Stimulated activated CD4-positive, alpha-beta T cell treated with anti-CD3 and anti-CD28 coated beads, TNF-alpha, amount 100 ng/mL, for 4 hours (primary cell): ENCODE measurements at places on chromosomes 5 and 9.

GRCh38 chr5:75435096-75435495, 76.3 kb downstream of the CERT1 start:
- no peak for DNase-seq

DNA sequence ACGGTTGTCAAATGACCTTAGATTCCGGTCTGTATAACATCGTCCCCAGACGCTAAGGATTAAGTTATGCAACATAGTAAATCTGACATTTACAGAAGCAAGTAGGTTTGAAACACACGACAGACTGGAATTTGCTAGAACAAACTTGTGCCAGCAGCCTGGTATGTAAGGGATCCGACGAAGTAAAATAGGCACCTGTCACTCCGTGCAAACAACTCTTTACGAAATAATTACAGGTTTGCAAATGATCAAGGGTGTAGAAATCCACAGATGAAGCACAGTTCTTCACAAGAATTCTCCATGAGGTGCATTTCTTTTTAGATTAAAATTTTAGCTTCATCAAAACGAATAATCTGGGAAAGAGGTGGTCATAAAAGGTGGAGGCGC, 508 bp downstream of the MOCS2 start:
- DNase-seq, result no peak

GRCh38 chr5:96377167-96377566, 55.9 kb downstream of the PCSK1 start:
- DNase-seq, result no peak

DNA sequence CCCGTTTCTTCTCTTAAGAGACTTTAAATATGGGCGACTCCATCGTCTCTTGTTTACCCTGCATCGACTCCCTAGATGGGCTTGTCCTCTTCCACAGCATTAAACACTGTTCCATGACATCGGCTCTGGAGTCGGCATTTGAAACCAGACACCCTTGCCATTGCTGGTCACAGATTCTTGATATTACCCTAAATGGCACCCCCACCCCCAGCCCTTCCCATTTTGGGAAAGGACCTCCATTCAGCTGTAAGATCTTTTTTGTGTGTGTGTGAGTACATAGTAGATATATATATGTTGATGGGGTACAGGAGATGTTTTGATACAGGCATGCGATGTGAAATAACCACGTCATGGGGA, 51.1 kb upstream of the SH3PXD2B start:
- no peak for DNase-seq

GRCh38 chr5:149500922-149501582, 50.2 kb downstream of the CSNK1A1 start:
- DNase-seq, result no peak

DNA sequence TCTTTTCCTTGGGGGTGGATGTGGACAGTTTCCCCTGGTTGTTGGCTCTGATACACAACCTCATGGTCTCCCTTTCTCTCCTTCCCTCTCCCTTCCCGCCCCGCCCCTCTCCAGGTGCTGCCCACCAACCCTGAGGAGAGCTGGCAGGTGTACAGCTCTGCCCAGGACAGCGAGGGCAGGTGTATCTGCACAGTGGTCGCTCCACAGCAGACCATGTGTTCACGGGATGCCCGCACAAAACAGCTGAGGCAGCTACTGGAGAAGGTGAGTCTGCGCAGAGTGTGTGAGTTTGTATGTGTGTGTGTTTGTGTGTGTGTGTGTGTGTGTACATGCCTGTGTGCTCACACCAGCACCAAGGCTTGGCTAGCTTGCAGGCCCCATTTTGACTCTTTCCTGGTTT, 2.6 kb downstream of the OLFM1 start:
- no peak for DNase-seq

DNA sequence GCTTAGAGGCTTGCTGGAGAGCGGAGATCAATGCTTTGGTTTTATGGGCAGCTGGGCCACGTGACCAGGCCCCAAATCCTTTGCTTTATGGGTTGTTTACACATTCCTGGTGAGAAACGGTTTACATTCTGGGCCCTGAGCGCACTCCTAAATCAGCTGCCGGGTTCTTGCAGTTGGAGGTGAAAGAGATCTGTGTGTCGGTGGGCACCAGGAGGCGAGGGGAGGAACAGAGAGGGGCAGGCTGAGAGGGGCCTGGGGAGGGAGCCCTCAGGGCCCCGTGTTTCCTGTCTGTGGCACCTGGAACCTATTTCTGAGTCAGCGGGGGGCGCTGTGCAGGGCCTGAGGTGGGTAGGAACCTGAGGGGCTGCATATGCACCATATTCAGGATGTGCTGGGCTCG, 63.5 kb upstream of the HAND1 start:
- no peak for DNase-seq

DNA sequence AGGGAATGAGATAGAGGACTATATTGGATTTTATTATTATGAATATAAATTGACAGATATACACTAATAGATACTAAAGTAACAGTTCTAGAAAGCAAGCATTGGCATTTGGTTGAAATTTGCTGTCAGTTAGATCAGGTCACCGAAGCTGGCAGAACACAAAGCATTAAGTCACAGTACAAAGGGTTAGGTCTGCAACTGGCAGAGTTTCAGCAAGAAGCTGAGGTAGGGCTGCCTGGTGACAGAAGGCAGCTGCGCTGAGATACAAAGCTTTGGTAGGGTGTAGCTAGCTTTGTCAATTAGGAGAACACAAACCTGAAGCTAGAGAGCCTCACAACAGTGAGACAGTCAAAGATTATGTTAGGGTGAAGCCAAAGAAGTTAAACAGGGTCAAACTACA, 6.3 kb upstream of the CSNK1G3 start:
- DNase-seq, result no peak

- no peak for DNase-seq
These were observed 270.2 kb upstream of the DAPK1 start for GRCh38 chr9:87227456-87227855.

DNA sequence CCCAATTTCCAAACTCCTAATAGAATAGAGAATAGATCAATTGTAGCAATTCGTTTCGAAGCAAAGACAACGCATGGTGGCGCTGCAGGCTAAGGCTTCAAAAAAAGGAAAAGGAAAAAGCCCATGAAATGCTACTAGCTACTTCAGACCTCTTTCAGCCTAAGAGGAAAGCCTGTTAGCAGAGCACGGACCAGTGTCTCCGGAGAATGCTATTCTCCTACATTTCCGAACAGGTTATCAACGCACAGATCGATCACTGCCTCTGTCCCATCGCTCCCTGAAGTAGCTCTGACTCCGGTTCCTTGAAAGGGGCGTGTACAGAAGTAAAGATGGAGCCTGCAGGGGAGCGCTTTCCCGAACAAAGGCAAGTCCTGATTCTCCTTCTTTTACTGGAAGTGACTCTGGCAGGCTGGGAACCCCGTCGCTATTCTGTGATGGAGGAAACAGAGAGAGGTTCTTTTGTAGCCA, at the start of gene PCDHB15:
Gene PCDHB15 (plus strand): TSS at position 146 of the 468 bp plus-strand sequence. CDS start 184 bp downstream, at position 330.
- no peak for DNase-seq

GRCh38 chr5:31537851-31538250, 5.8 kb downstream of the C5orf22 start:
- DNase-seq, result no peak

- no peak for DNase-seq
These were observed 107.2 kb upstream of the DHFR start for GRCh38 chr5:80761966-80762365.

- DNase-seq, result no peak
These were observed 250.9 kb downstream of the CD180 start for GRCh38 chr5:66945389-66946349.

GRCh38 chr5:129243039-129243438, 148.5 kb downstream of the ISOC1 start:
- no peak for DNase-seq

- no peak for DNase-seq
These were observed 48.2 kb downstream of the ADAMTS12 start for GRCh38 chr5:33843579-33843978.

GRCh38 chr5:139574641-139575312, 13.6 kb downstream of the UBE2D2 start:
- DNase-seq, result no peak

GRCh38 chr9:123406691-123407216, 50.8 kb downstream of the CRB2 start:
- no peak for DNase-seq

- DNase-seq, result no peak
These were observed 10.3 kb upstream of the GLE1 start for GRCh38 chr9:128494108-128494745.

DNA sequence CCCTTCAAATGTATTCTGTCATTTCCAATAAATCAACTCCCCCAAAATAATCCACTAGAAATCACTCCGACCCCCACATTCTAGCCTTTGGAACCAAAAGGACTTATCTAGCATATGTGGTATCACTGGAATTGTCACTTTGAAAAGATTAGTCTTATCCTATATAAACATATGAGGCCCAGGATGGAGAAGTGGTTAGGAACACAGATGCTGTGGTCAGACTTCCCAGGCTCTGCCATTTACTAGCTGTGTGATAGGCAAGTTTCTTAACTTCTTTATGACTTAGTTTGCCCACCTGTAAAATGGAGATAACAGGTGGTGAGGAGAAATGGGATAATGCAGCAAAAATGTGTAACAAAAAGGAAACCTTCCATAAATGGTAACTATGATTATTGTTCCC, 62.0 kb upstream of the GLRX start:
- DNase-seq, result no peak

DNA sequence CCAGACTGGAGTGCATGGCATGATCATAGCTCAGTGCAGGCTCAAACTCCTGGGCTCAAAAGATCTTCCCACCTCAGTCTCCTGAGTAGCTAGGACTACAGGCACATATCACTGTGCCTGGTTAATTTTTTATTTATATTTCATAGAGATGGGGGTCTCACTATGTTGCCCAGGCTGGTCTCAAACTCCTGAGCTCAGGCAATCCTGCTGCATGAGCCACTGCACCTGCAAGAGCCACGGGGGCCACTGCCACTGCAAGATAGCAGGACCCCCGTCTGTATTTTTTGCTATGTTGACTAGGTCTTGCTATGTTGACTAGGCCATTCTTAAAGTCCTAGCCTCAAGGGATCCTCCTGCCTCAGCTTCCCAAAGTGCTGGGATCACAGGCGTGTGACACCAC, 6.5 kb downstream of the CYSTM1 start:
- no peak for DNase-seq

DNA sequence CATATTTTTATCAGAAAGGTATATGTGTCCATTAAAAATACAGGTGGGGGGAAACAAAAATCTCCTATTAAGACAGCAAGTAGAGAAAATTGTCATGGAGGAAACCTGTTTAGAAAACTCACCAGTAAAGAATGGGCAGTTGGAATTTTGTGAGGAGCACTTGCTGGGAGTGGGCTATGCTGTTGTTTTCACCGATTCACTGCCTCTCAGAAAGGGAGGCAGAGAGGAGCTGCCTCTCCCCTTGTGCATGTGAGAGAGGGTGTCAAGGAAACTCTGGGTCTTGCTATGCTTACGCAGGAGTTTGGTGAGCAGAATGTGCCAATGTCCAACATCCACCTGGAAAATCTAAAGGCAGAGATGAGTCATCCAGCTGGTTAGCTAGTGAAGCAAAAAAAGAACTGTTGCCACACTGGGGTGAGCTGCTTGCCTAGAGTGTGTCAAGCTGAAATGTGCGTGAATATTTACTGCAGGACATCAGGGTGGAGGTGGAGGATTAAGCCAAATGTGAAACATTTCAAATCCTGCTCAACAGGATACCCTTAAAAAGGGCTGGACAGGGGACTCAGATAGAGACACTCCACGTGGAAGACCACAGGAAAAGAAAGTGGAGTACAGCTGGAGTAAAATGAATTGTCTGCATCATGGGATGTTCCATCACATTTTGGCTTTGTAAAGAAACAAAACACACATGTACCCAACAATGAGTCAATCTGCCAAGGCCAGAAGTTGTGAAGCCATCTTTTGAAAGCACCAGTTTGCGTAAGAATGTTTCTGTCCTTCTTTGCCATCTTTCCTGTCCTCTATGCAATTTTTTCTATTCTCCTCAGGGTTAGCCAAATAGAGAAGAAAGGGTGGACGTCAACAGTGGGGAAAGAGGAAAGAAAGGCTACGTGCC, 449.7 kb upstream of the MPDZ start:
- no peak for DNase-seq

- no peak for DNase-seq
These were observed 65.5 kb downstream of the INSYN2B start for GRCh38 chr5:169914766-169915165.

DNA sequence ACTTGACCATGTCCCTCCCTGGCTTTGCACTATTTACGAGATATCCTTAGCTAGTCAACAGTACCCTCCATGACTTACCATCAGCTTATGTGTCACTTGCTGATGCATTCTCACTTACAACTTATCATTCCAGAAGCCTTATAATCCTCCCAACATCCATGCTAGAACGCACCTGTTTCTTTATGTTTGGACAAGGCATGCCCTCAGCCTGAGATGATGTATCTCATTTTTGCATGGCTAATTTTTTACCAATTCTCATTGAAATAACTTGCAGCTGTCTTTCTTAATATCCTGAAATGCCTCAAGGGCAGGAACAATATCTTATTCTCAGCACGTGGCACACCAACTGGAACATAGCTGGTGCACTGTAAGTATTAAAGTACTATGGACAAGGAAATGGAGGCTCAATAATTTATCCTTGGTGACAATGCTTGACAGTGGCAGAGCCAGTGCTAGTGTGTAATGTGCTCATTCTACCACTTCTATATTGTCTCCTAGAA, 281.6 kb downstream of the SLF1 start:
- no peak for DNase-seq

GRCh38 chr9:130297371-130297770, 31.8 kb downstream of the HMCN2 start:
- no peak for DNase-seq

DNA sequence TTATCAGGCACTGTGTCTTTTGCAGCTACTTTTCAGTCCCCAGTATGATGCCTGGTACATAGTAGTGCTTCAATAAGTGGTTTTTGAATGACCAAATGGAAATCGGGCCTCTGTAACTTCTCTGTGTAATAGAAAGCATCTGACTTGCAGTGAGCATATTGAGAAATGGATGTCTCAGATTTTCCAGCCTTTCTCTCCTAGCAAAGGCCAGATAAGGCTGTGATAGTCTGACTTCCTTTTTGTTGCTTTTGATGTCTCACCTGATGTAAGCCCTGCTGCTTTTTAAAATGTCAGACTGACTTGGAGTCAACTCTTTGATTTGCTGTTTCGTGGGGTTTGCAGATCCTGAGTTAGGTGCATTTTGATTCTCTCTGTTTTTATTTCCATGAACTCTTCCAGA, 590.0 kb upstream of the ZNF608 start:
- DNase-seq, result no peak

DNA sequence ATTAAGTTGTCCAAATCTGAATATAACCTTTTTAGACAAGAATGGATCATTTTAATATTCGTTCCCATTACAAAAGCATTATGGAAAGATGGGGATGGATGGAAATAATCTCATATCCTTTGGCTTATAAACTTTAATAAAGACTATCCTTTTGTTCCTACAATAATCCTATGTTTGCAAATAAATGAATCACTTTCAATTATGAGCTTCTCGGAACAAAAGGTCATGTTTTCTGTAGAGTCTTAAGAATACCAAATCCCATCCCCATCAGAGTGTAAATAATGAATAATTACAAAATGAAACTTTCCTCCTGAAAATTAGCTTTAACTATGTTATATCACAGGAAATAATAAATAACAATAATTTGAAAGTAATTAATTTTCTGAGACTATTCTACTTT, 329.7 kb downstream of the NR2F1-AS1 start:
- no peak for DNase-seq
